DND-41 (cell line): ENCODE measurements at places on chromosomes 1 and 21.
A peak's percentile ranks its signal among the peaks of the same experiment; 100 is the strongest.

- no peak for DNase-seq
Measured at GRCh38 chr1:232462213-232462612, 167.7 kb downstream of the SIPA1L2 start.

- no peak for DNase-seq
Measured at GRCh38 chr1:107464827-107465226, 324.0 kb downstream of the NTNG1 start.

GRCh38 chr1:78607334-78607927 is 12.8 kb upstream of the IFI44L start:
- DNase-seq = no peak

GRCh38 chr1:111769517-111770146 is 13.9 kb downstream of the DDX20 start:
- peak; percentile 54 for DNase-seq

DNA sequence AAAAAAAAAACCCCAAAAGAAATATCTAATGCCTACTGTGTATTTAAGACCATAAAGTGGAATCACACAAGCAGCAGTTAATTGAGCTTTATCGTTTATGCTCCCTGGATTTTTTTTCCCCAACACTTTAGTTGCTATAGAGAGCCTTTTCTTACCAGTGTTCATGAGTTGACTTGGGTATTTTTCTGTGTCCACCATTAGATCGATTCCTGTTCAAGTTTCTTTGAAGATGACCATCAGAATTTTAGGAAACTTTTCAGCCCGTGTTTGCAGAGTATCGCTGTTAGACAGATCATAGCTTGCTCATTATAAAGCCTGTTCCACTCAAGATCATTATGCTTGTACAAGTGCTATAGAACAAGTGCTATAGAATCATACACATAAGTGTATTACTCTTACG is 1.5 kb downstream of the RALGPS2 start:
- no peak for DNase-seq
